Breast epithelium (tissue), 4 donors: ENCODE measurements at places on chromosomes 7 and 10. TPM values are rescaled to one million over a fixed set of nuclear protein-coding genes. Genes with fewer than 3 reads are reported as not detected.

- no peak overlapping the region for H3K27ac ChIP-seq
- no peaks in the 10 kb centered on the region for H3K27me3 ChIP-seq
- H3K4me1 ChIP-seq: peaks cover 3% of the 10 kb centered on the region
- no peak for DNase-seq
- H3K4me3 ChIP-seq: peak overlapping the region; percentile 97
Observed at GRCh38 chr7:74290553-74290950, 1.3 kb downstream of the CLIP2 start.

DNA sequence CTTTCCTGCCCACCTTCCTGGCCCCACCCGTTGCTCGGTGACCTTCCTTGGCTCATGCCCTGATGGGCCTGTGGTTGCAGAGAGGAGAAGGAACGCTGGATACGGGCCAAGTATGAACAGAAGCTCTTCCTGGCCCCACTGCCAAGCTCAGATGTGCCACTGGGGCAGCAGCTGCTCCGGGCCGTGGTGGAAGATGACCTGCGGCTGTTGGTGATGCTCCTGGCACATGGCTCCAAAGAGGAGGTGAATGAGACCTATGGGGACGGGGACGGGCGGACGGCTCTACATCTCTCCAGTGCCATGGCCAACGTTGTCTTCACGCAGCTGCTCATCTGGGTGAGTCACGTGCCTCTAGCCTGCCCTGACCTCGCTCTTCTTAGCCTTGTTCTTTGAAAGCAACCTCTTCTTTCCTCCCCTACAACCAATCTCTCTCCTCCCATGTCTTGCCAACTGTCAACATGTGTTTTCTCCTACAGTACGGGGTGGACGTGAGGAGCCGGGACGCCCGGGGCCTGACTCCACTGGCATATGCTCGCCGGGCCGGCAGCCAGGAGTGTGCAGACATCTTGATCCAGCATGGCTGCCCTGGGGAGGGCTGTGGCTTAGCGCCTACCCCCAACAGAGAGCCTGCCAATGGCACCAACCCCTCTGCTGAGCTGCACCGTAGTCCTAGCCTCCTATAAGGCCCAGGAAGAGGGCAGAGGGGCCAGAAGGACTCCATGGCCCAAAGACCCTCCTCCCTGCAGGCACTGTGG lies 24.1 kb downstream of the GBX1 start:
- H3K36me3 ChIP-seq: peaks cover 3% of the 10 kb centered on the region
- peak; percentile 17 for DNase-seq
- H3K27me3 ChIP-seq: no peaks in the 10 kb centered on the region
- H3K4me1 ChIP-seq: no peaks in the 10 kb centered on the region
- H3K27ac ChIP-seq: no peak overlapping the region

- H3K4me1 ChIP-seq: no peaks in the 10 kb centered on the region
- no peak for DNase-seq
- H3K27ac ChIP-seq: no peak overlapping the region
Observed at GRCh38 chr7:135812148-135812547, 63.5 kb upstream of the FAM180A start.

DNA sequence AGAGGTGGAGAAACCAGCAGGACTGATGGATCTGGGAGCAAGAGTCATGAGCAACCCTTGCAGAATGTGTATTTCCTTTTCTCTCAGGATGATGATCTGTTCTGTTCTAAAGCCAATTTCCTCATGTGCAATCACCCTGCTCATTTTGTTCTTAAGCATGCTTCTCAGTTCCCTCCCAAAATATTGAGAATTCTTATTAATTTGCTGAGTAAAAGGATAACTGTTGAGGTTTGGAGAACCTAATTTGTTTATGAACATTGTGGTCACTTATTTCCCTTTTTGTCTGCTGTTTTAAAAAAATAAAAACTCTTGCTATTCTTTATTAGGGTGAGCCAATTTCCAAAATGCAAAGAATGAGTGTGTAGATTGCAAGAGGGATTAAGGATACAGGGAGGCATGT lies 106.8 kb downstream of the APBB1IP start:
- H3K4me1 ChIP-seq: no peaks in the 10 kb centered on the region
- H3K27me3 ChIP-seq: no peaks in the 10 kb centered on the region
- H3K27ac ChIP-seq: no peak overlapping the region
- DNase-seq: no peak
- H3K4me3 ChIP-seq: no peak overlapping the region

- H3K4me1 ChIP-seq: no peaks in the 10 kb centered on the region
- no peak overlapping the region for H3K27ac ChIP-seq
- H3K4me3 ChIP-seq: no peak overlapping the region
- H3K36me3 ChIP-seq: no peaks in the 10 kb centered on the region
- DNase-seq: peak; percentile 6
Observed at GRCh38 chr7:102030696-102031095, 213.3 kb downstream of the CUX1 start.

The TMEM229A gene
- not detected for total RNA-seq

- DNase-seq: no peak
- H3K4me3 ChIP-seq: no peak overlapping the region
- no peak overlapping the region for H3K27ac ChIP-seq
- no peaks in the 10 kb centered on the region for H3K4me1 ChIP-seq
Observed at GRCh38 chr10:124517931-124518330, 56.3 kb downstream of the LHPP start.

- H3K27me3 ChIP-seq: no peaks in the 10 kb centered on the region
- DNase-seq: no peak
- H3K4me1 ChIP-seq: no peaks in the 10 kb centered on the region
- H3K27ac ChIP-seq: peak overlapping the region; percentile 90
Observed at GRCh38 chr10:35641676-35642034, 441 bp downstream of the FZD8 start.

The LRRC4 gene
- 3.2 TPM for total RNA-seq

- H3K4me3 ChIP-seq: no peak overlapping the region
- DNase-seq: no peak
- no peaks in the 10 kb centered on the region for H3K27me3 ChIP-seq
Observed at GRCh38 chr7:46486256-46487206, 565.5 kb upstream of the IGFBP3 start.

The HABP2 gene
- total RNA-seq: not detected

- no peak for DNase-seq
- H3K4me3 ChIP-seq: no peak overlapping the region
- H3K27me3 ChIP-seq: no peaks in the 10 kb centered on the region
- H3K4me1 ChIP-seq: no peaks in the 10 kb centered on the region
Observed at GRCh38 chr10:75726522-75727483, 295.4 kb downstream of the LRMDA start.

The ANLN gene
- total RNA-seq: 5.4 TPM

GRCh38 chr7:12685550-12685949 lies 1.9 kb upstream of the ARL4A start:
- H3K36me3 ChIP-seq: no peaks in the 10 kb centered on the region
- no peaks in the 10 kb centered on the region for H3K4me1 ChIP-seq
- no peak for DNase-seq
- H3K27ac ChIP-seq: peak overlapping the region; percentile 97
- H3K27me3 ChIP-seq: no peaks in the 10 kb centered on the region

The TMEM130 gene
- 0.88 TPM for total RNA-seq

DNA sequence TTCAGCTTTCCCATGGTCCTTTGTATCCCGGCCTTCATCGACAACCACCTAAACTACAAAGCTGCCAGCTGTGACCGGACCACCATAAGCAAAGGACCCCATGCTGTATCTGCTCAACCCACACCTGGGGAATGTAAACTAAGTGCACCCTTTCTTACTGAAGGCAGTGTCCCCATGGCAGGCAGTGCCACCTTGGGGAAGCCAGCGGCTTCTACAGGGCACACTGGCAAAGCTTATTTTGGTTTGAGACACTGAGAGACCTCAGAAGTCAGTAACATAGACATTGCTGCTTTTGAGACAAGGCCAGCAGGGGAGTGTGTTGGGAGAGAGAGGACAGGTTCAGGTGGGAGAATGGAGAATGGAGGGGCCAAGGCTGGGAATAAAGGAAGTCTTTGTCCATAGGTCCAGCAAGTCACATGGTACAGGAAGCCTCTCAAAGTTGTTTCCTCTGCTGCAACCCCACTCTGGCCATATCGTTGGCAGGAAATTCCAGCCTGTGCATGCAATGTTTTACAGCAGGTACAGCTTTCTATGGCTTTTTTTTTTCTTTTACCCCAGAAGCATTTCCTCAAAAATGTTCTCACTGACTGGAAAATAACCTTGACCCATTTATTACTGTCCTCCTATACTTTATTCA lies 85.9 kb upstream of the NPVF start:
- no peak overlapping the region for H3K27ac ChIP-seq
- H3K4me1 ChIP-seq: no peaks in the 10 kb centered on the region
- no peak for DNase-seq
- H3K27me3 ChIP-seq: no peaks in the 10 kb centered on the region
- no peak overlapping the region for H3K4me3 ChIP-seq

DNA sequence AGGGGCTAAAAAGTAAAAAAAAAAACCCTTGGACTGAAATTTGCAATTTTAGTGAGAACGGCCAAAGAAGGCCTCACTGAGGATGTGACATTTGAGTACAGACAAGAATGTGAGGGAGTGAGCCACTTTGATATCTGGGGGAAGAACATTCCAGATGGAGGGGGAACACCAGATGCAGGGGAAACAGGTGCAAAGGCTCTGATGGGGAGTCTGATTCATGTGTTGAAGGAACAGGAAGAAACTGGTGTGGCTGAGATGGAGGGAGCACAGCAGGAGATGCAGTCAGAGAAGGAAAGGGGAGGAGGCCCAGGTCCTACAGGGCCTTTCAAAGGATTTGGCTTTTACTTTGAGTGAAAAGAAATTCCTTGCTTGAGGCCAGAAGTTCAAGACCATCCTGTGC lies 615.7 kb upstream of the NRP1 start:
- H3K4me1 ChIP-seq: no peaks in the 10 kb centered on the region
- H3K27ac ChIP-seq: no peak overlapping the region
- no peak overlapping the region for H3K4me3 ChIP-seq
- no peaks in the 10 kb centered on the region for H3K36me3 ChIP-seq
- DNase-seq: no peak

The RAPGEF5 gene
- total RNA-seq: 41.9 TPM

DNA sequence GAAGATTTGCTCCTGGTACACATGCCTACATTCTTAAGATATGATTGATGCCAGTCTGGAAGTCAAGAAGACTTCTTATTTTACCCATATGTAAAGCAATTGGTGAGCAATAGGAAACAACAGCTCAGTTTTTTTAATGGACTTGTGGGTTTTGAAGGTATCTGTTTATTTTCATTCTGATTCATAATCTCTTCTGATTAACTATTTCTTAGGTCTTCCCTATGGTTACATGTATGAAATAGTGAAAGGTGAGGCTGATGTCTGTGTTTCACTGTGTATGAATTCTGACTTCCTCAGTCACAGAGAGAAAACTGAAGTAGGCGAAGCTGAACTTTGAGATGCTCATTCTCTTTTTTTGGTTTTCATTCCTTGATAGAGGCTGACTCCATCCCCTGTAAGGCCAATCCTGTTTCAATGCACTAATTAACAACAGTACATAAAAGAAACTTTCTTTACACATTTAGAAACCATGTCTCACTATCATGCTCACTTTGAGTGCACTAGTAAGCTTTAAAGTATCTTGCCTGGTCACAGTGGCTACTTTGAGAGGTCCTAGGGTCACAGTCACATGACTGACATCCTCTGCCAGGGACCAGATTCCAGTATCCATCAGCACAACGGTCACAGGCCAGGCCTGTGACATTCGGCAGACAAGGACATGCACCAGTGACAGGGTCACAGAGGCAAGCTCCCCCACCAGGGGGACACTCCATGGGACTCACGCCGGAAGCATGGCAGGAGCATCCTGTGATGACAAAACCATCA lies 59.5 kb upstream of the LAMB1 start:
- no peaks in the 10 kb centered on the region for H3K36me3 ChIP-seq
- DNase-seq: no peak
- no peak overlapping the region for H3K4me3 ChIP-seq
- H3K27ac ChIP-seq: no peak overlapping the region

DNA sequence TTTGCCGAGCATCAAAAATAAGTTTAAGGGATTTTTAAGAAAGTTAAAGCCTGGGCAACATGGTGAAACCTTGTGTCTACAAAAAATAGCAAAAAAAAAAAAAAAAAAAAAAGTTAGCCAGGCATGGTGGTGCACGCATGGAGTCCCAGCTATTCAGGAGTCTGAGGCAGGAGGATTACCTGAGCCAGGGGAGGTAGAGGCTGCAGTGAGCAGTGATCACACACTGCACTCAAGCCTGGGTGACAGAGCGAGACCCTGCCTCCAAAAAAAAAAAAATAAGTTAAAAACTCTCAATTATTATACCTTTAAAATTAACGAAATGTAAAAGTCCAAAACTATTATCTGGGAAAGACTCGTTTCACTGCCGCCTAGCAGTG lies 35.0 kb upstream of the DAGLB start:
- no peak for DNase-seq
- H3K4me1 ChIP-seq: peaks cover 3% of the 10 kb centered on the region
- H3K36me3 ChIP-seq: no peaks in the 10 kb centered on the region
- H3K27me3 ChIP-seq: no peaks in the 10 kb centered on the region

DNA sequence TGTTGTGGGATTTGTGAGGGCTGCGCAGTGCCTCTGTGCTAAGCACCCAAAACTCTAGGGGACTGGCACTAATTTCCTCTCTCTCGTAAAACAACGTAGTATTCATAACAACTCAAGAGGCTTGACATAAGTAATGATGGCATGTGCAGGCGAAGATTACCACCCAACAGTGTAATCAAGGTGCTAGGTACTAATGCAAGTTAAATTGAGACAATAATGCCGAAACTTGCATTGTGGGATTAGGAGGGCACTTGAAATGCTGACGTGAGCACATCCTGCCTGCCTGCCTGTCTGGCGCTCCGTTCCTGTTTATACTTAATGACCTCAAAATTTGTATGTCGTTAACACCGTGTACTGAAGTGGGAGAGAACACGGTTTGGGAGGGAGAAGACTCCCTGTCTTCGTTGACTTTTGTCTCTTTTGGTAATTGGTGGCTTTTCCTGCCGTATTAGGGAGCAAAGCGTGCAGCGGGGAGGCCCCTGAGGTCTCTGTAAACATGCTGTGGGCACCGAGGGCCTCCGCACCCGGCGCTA lies 139.0 kb downstream of the MGMT start:
- H3K27me3 ChIP-seq: no peaks in the 10 kb centered on the region
- H3K36me3 ChIP-seq: no peaks in the 10 kb centered on the region
- DNase-seq: no peak
- no peaks in the 10 kb centered on the region for H3K4me1 ChIP-seq
- H3K27ac ChIP-seq: no peak overlapping the region

- no peak overlapping the region for H3K27ac ChIP-seq
- no peak for DNase-seq
- no peaks in the 10 kb centered on the region for H3K4me1 ChIP-seq
Observed at GRCh38 chr7:40000734-40001315, 50.8 kb downstream of the CDK13 start.

The RAMP3 gene
- 76.8 TPM for total RNA-seq

- H3K27me3 ChIP-seq: no peaks in the 10 kb centered on the region
- H3K4me3 ChIP-seq: no peak overlapping the region
- H3K4me1 ChIP-seq: no peaks in the 10 kb centered on the region
- H3K27ac ChIP-seq: no peak overlapping the region
- no peaks in the 10 kb centered on the region for H3K36me3 ChIP-seq
Observed at GRCh38 chr10:71531485-71532446, 135.0 kb downstream of the CDH23 start.
